ENCODE measurements at places on chromosomes 4 and X.

GRCh38 chr4:127624173-127624572, 8.6 kb upstream of the INTU start:
- no peak for DNase-seq

GRCh38 chrX:1502853-1503252, 34.1 kb downstream of the P2RY8 start:
- no peak for DNase-seq

DNA sequence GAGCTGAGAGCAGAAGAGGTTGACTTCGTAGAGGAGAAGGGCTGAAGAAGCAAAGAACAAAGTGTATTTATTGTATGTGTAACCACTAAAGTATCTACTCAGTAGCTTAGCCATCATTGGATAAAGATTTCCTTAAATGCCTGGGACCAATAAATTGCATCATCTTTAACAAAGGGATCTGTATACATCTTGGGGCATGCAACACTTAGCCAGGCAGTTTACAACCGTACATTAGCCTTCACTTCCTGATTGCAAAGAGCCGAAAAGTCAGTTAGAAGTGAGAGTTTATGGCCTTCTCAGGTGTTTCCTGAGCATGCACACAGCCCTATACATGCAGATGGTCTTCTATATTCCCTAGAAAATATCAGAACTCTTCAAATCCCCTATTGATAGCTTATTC, 68.0 kb upstream of the MAGED1 start:
- no peak for DNase-seq

GRCh38 chrX:16239211-16239610, 71.9 kb downstream of the MAGEB17 start:
- DNase-seq: no peak

DNA sequence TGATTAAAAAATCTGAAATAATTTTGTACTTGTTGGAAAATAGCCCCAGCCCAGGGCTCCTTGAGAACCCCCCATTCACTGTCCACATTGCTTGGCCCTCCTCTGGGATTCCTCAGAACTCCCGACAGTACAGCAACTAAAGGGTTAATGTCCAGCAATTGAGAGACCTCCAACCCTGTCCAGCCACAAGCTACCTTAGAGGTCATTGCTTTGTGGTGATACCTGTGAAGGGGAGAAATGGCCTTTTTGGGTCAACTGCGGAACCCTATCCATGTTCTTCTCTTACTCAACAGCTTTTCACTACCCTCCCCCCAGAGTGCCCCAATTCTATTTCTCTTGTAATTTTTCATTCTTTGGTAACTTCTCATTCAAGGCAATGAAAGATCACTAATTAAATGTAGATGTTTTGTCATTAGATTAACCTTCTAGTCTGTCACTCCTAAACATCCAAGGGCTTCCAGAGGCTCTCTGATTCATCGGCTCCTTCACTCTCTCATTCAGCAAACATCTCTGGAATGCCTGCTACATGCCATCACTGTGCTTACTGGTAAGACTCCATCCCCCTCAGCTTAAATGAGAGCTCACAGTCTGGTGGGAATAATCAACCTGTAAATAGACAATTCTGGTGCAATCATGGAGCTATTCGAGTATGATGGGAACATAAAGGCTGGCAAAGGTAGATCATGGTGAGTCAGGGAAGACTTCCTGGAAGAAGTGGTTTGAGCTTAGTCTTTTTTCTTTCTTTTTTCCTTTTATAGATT, 241.4 kb upstream of the PGRMC2 start:
- no peak for DNase-seq

- no peak for DNase-seq
Observed at GRCh38 chr4:108113229-108113628, 55.5 kb downstream of the LEF1 start.

GRCh38 chr4:114811564-114812301, 213.1 kb downstream of the UGT8 start:
- DNase-seq: no peak

- no peak for DNase-seq
Observed at GRCh38 chr4:79495447-79495846, 87.4 kb upstream of the GK2 start.

- no peak for DNase-seq
Observed at GRCh38 chrX:143661286-143661685, 25.4 kb upstream of the SLITRK4 start.

GRCh38 chrX:136121788-136122187, 25.5 kb upstream of the FHL1 start:
- no peak for DNase-seq

DNA sequence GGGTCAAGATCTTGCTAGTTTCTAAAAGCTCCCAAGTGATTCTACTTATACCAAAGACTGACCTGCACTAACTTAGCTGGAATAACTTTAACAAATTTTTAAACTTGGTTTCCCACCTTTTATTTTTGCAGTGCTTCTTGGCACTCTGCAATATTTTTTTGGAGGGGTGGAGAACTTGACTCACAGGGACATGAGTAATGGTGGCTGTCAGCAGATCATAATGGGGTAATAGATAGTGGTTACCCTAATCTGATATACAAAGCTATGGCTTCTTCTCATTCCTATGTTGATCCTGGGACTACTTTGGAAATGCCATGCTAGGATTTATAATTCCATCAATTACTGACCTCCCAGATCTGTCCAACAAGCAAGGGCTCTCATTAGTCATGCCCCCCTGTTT, 295.7 kb downstream of the GPAT3 start:
- DNase-seq: no peak
